Uterus (tissue), 4 donors: ENCODE measurements at places on chromosomes 6 and 20.
A peak's percentile ranks its signal among the peaks of the same experiment; 100 is the strongest.

- DNase-seq = peak; percentile 43
These were observed 76.4 kb upstream of the RNF24 start for GRCh38 chr20:4091490-4092479.

- DNase-seq = no peak
These were observed 405.7 kb upstream of the CITED2 start for GRCh38 chr6:139779988-139780774.

DNA sequence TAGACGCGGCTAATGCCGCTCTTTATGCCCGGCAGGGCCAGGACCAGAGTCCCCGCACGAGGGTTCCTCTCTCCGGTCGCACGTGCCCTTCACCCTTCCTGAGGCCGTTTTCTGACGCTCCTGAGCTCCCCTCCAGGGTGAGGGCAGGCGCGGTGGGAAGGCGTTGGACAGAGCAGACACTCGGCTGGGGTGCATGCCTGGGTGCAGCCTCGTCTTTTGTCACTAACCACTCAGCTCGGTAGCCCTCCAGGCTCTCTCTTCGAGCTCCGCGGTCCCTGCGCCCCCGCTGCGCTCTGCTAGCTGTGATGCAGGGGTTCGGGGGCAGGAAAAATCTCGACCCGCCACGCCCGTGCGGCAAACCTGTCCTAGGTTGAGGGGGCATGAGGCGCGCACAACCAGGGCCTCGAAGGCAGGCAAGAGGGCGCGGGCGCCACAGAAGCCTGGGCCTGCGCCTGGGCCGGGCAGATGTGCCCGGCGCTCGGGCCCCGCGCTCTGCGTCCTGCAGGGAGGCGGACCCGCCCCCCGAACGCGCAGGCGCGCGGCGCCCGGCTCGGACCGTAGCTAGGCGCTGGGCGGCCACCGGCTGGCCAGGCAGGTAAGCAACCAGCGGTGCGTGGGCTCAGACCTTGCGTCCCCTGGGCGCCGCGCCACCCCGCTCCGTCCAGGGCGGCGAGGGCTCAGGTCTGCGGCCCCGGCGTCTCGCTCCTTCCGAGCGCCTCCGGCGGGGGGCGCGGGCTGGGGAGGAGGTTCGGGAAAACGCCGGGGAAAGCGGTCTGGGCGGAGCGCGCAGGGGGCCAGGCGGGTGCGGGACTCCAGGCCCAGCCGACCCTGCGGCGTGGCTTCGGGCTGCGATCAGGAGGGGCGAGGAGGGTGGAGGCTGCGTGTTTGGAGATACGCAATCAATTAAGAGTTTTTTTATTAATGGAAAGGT, at the start of gene L3MBTL1:
L3MBTL1 (plus strand) TSS at position 548 of the 931 bp plus-strand sequence. CDS start 5,807 bp downstream, outside the sequence.
- DNase-seq = no peak

- no peak for DNase-seq
These were observed 628 bp downstream of the NKAIN4 start for GRCh38 chr20:63253438-63254231.

GRCh38 chr6:89944826-89945407, 50.6 kb downstream of the GJA10 start:
- no peak for DNase-seq

DNA sequence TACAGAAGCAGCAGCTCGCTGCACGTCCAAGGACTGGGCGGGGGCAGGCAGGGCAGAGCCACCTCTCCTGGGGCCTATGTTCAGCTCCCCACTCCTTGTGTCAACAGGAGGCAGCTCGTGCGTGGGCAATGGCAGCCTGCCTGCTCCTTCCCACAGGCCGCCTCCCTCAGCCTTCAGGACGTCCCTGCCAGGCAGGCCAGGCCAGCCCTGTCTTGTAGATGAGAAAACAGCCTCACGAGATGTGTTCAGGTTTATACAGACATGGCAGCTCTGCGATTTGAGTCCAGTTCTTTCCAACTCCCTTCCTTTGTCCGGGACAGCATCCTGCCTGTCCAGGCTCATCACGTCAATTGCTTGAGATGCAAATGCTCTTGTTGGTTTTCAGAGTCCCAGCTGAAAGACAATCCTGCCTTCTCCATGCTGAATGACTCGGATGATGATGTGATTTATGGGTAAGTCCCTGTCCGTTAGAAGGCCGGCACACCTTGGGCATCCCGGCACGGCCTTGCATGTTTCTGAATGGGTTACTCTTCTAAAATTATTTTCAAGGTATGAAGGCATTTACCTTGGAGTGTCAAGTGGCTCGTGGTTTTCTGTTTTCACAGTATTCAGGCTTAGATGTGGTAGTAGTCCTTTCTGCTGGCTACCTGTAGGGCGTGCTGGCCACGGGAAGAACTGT, 13.5 kb downstream of the DYNLT1 start:
- DNase-seq = peak; percentile 50

DNA sequence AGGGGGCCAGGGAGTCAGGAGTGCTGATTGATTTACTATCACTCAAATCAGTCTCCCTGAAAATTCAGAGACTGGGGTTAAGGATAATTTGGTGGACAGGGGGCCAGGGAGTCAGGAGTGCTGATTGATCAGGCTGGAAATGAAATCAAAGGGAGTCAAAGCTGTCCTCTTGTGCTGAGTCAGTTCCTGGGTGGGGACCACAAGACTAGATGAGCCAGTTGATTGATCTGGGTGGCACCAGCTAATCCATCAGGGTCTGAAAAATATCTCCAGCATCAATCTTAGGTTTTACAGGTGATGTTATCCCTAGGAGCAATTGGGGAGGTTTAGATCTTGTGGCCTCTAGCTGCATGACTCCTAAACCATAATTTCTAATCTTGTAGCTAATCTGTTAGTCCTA, 6.1 kb upstream of the AFG1L start:
- DNase-seq = no peak

DNA sequence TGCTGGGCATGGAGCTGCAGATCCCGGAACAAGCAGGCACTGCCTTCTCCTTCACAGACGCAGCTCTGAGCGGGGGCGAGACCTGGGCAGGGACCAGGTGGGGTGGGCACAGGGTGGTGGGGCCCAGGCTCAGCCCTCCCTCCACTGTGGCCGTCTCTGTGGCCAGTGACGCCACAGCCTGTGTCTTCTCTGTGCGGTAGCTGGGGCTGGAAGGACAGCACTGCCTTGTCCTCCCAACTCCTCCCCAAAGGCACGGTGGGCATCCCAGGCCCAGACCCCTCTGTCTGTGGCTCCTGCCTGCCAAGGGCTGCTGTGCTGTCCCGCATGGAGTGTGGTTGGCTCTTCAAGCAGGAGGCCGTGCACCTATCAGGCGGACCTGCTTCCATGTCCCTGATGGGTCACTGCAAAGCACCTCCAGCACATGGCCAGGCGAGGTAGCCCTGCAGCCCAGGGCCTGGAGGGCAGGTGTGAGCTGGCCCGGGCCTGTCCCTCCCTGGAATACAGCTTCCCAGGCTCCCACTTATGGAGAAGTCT, 14.8 kb upstream of the TNFRSF6B start:
- DNase-seq = no peak

- DNase-seq = no peak
These were observed 34.2 kb downstream of the RBM38 start for GRCh38 chr20:57425150-57426013.

GRCh38 chr6:108661430-108661829, 100.7 kb downstream of the FOXO3 start:
- no peak for DNase-seq

DNA sequence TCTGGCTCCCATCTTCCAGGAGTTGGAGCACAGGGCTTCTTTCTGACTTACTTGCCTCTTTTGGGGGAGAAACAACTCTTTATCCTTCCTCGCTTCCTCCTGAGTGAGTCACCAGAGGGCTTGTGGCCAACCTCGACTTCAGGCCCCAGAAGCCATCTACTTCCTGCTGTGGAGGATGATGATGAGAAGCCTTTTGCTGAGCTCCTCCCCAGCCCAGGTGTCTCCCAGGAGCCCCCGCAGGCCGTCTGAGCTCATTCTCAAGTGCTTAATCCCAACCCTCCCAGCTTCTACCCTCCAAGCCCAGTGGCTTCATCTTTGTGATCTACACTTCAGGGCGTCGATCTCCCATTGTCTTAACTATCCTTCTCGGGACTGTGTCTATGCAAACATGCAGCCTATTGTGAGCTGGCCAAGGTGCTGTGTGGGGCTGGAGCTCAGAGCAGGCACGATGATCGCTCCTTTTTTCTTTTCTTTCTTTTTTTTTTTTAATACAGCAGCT, 27.9 kb downstream of the SDCBP2 start:
- no peak for DNase-seq

- DNase-seq = no peak
These were observed 77.5 kb upstream of the RIPOR2 start for GRCh38 chr6:25013246-25013645.

DNA sequence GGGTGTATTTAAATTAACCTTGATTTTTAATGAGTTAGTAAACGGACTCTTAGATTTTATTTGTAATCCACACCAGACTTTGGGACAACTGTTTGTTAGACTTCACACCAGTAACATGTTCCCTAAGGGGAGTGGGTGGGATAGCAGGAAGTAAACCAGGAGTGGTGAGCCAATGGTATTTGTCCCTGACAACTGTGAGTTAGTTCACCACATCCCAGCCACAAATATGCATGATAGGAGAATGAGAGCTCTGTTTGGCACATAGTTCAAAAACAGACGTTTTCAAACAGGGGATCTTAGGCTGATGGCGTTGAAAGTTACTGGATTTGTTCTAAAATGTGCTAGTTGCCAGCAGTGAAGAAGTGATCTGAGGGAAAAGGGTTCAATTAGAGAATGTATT, 18.7 kb upstream of the COL10A1 start:
- no peak for DNase-seq

- DNase-seq = no peak
These were observed 73.9 kb upstream of the BACH2 start for GRCh38 chr6:90370493-90370959.

DNA sequence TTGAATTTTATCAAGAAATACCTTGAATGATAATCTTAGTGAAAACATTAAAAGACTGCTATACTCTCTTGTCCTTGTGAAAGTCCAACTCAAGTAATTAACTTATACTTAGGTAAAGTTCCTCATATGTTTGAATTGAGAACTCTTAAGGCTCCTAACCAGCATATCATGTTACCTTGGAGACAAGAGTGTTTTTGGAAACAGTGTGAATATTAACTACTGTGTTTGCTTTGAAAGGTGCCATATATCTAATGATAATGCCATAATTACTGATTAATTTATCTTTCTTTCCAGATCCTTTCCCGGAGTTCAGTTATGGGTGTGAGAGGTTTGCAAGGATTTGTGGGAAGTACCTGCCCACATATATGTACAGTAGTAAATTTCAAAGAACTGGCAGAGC, 10.5 kb downstream of the FAM120B start:
- no peak for DNase-seq

- DNase-seq = no peak
These were observed 83.1 kb downstream of the GRM4 start for GRCh38 chr6:34062815-34063214.

DNA sequence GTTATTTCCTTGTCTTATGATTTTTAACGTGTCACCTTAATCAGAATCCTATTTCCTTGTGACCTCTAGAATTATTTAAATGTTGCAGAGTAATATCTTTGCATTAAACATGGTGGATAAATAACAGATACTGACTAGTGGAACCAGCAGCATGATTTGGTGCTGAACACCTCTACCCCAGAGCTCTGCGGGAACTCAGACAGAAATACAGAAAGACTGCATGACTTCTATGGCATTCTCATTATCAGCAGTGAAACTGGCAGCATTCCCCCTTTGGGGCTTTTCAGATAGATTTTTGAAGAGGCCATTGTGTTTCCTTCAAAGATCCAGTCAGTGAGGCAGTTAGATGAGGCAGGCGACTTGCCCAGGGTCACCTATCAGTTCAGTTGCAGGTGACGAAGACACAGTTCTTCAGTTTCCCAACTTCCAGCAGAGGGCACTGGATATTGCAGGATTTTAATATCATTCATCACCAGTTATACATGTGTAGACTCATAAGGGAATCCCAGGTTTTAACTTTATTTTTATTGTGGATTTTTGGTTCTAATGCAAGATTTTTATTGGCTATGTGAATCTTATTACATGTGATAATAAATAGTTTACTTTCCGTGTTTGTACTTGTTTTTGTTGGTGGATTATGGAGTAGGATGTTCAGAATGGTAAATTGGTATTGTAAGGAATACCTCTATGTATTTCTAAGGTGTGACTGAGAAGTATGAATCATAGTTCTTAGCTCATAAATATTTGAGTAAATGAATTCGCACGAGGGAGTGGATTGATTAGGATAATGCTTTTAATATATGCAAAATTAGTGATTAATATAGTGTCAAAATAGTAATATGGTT, 81.3 kb downstream of the AFDN start:
- DNase-seq = no peak

- DNase-seq = peak; percentile 51
These were observed 979 bp upstream of the SOD2 start for GRCh38 chr6:159693894-159694545.

DNA sequence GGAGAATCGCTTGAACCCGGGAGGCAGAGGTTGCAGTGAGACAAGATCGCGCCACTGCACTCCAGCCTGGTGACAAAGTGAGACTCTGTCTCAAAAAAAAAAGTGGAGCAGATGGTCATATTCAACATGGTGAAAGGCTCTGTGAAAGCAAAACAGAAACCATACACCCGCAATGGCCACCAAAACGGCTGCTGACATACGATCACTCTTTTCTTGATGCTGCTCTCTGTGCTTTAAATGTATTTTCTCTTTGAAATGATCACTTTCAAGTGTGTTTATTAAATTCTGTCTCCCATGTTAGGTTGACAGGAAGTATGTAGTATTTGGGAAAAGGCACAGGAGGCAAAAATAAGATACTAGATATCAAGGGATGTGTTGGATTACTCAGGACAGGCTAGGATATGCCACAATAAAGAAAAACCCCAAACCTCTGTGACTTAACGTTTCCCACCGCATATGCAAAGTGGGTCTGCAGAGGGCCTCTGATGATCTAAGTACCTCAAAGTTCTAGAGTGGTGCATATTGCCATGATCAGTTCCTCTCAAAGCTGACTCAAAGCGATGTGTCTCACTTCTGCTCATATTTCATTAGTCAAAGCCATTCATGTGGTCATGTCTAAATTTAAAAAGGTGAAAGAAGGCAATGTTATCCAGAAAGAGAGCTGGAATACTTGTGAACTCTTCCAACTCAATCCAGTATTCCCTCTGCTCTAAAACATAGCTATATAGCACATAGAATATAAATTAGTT, 155.1 kb upstream of the SOX4 start:
- DNase-seq = no peak

GRCh38 chr20:39605908-39606307, 643.8 kb downstream of the DHX35 start:
- DNase-seq = no peak

GRCh38 chr6:29137724-29138123, 29.9 kb downstream of the OR2J3 start:
- no peak for DNase-seq
